ENCODE measurements at places on chromosomes 11 and 22.
A peak's percentile ranks its signal among the peaks of the same experiment; 100 is the strongest.

- DNase-seq = no peak
Measured at GRCh38 chr11:95461858-95462257, 230.9 kb upstream of the SESN3 start.

- DNase-seq = no peak
Measured at GRCh38 chr22:42704896-42705295, 15.8 kb downstream of the A4GALT start.

GRCh38 chr11:31247321-31247720 is 122.2 kb downstream of the DCDC1 start:
- DNase-seq = no peak

- peak; percentile 78 for DNase-seq
Measured at GRCh38 chr22:20550851-20551744, 43.7 kb downstream of the MED15 start.

- DNase-seq = no peak
Measured at GRCh38 chr11:1335264-1335810, 25.9 kb upstream of the TOLLIP start.

- DNase-seq = no peak
Measured at GRCh38 chr11:47164321-47164720, 12.4 kb downstream of the ARFGAP2 start.

GRCh38 chr11:103794262-103794661 is 242.2 kb upstream of the DDI1 start:
- DNase-seq = peak; percentile 81

DNA sequence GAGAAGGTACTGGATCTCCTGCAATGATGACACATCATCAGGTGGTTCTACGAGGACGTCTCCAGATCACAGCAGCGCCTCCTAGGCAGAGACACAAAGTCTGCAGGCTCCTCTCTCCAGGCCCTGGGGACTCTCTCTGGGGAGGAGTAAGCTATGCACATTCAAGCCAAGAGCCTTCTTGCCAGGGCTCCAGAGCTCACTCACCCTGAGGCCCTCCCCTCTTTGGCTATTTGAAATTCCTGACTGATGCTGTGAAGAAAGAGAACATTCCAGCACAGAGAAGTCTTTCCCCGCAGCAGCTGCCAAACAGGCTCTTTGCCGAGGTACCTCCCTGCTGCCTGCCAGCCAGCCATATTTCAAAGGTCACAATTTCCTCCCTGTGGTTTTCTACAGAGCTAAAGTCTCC is 204.9 kb downstream of the CSNK2A3 start:
- DNase-seq = peak; percentile 82

- no peak for DNase-seq
Measured at GRCh38 chr11:115982666-115983065, 478.5 kb upstream of the CADM1 start.

DNA sequence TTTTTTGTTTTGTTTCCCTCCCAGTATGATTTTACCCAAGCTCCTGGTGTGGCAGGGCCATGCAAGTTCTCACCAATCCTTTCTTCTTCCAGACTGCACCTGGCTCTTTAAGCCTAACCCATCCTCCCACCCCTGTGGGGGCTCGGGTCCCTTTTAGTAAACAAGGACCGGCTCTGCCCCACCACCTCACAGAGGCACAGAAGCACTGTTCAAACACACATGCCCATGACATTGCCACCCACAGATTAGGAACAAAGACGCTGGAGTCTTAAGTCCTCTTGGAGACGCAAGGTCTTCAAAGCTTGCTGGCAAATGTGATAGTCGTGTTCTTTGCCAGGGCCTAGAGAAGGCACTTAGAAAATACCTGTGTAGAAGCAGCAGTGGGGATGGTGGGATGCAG is 18.9 kb downstream of the UQCR10 start:
- no peak for DNase-seq

GRCh38 chr22:24076091-24076867 is 65.2 kb downstream of the CABIN1 start:
- DNase-seq = no peak

DNA sequence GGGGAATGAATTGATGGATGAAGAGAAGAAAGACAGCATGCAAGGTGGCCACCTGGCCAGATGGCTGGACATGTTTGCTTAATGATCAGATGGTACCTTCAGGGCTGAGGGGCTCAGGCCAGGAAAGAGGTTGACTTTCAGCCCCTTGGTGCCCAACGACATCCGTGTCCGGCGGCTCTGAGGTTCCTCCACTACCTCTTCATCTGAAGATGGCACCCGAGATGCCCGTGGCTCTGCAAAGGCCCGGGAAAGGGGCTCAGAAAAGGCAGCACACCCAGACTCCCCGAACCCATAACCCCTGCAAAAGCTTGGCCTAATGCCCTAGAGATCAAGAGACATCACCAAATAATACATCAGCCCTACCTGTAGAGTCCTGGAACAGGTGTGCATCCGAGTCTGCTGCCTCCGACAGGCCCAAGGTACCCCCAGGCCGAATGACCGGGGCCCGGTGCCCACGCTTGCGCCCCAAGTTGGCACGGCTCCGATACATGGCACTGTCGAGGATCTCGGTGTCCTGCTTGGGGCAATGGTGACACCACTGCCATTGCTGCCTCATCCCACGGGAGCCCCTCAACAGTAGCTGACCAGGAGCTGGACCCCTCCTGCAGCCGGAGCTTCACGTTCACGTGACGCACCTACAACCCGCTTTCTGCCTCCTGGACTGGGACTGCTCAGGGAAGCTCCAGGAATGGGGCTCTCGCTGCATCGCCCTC is 22.9 kb downstream of the TNKS1BP1 start:
- no peak for DNase-seq

GRCh38 chr11:35065566-35065965 is 73.4 kb upstream of the CD44 start:
- DNase-seq = no peak

GRCh38 chr11:84036664-84037194 is 750.6 kb upstream of the CCDC90B start:
- DNase-seq = no peak

GRCh38 chr22:37981282-37982011 is 2.9 kb downstream of the SOX10 start:
- DNase-seq = no peak

GRCh38 chr11:122597511-122597910 is 58.0 kb upstream of the UBASH3B start:
- DNase-seq = no peak

GRCh38 chr22:30356449-30357235 is at the start of the genes CCDC157 and SF3A1:
CCDC157 (plus strand) TSS chr22:30357007; CDS start chr22:30366001, 8,994 bp downstream.
SF3A1 (minus strand) TSS chr22:30356894; CDS start chr22:30356792, 102 bp downstream.
- peak; percentile 92 for DNase-seq

DNA sequence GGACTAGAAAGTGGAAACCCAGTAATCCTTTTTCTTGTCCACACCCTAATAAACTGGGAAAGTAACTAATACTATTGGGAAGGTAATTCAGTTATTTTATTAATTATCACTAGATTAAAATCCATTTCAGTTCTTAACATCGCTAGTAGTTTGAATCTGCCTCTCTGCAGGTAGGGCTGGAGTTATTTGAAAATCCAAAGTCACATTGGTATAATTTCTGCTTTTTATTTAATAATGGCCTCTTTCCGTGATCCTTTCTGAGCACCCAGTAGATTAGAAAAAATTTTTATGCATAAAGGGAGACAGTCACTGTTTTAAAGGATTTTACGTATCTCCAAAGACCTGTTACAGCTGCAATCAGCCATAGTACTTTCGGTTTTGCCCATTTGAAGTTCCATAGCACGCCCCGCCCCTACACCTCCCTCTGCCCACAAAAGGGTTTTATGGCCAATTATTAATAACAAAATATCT is 605 bp upstream of the COPB1 start:
- peak; percentile 61 for DNase-seq

DNA sequence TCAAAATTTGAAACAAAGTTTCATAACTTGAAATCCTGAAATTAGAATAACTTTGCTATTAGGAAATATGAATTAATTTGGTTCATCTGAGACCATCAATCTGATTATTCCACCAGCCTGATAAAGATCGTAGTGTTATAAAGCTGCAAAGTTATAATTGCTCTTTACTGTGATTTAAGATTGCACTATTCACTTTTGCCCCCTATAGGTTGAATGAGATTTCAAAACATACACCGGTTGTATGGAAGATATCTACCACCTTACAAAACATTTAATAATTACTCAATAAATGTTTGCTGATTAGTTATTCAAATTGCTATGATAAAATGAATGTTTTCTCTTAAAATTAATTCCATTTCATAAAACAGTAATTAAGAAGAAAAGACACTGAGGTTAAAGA is 26.1 kb downstream of the APIP start:
- DNase-seq = peak; percentile 17

DNA sequence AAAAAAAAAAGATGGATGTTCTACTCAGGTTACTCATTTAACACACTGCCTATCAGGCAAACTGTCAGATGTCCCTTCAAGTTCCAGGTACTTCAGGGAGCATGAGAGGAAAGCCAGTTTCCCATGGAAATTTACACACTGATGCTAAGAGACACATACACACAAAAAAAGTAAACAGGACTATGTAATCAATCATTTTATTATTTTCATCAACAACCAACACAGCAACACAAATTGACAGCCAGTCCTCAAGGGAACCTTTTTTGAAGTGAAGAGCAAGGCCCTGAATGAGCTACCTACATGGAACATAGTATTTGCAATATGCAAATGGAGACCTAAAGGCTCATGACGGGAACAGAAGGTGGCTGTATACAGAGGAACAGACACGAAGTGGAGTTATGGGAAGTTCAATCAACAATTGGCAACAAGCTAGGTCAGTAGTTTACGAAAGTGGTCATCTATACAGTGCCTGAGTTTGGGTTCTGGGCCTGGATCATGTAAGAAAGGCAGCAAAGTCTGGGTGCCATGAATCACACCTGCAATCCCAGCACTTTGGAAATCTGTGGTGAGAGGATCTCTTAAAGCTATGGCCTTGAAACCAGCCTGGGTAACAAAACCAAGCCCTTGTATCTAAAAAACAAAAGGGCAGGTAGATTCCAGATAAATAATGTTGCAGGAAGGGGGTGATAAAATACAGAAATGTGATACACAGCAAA is 12.6 kb upstream of the WDR74 start:
- DNase-seq = no peak

DNA sequence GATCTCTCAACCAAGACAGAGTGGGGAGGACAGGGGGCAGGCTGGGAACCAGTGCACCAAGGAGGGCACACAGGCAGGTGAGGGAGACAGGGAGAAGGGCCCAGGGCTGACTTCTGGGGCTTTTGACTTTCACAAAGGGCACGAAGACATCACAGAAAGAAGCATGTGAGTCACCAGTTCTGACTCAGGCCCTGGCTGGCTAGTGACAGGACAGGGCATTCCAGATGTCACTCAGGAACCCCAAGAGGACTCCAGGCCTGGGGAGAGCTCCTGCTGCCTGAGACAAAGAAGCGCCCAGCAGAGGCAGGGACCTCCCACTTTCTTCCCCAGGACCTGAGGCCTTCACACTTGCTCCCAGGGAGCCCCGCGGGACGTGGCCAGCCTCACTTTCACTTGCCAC is 497.2 kb downstream of the BUD13 start:
- no peak for DNase-seq

- DNase-seq = peak; percentile 10
Measured at GRCh38 chr11:41201156-41201555, 258.3 kb downstream of the LRRC4C start.

- DNase-seq = no peak
Measured at GRCh38 chr22:21894799-21895198, 27.4 kb upstream of the MAPK1 start.

DNA sequence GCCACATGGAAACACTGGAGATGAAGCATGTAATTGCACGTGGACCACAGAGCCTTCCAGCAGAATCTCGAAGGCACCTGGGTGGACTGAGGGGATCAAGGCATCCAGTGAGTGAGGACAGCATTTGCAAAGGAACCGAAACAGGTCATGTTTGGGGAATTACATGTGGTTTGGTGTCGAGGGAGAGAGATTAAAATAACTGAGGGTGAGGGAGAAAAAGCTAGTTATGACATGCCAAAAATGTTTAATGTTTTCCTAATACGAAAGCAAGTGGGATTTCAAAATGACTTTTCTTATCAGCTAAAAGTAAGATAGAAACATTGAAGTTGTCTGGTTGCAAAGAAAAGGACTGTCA is 157.1 kb downstream of the BLID start:
- DNase-seq = no peak

GRCh38 chr22:20566420-20567260 is 59.2 kb downstream of the MED15 start:
- peak; percentile 64 for DNase-seq

GRCh38 chr11:66767666-66768065 is 38.6 kb upstream of the SPTBN2 start:
- DNase-seq = no peak

DNA sequence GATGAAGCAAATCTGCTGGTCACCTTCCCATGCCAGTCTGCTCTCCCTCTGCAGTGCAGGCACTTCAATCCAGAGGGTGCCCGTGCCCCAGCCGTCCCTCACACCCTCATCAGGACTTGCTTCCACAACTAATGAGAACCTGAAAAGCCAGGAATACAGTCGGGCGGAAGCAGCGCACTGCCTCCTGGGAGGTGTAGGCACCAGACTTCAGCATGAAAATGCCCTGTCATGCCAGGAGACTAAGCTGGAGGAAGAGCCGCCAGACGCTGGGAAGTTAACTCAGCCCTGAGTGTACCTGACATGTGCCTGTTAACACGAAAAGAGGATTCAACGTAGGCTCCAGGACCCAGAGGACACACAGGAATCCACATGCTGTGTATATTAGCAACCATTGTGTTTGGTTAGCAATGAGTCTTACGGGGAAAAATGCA is 40.1 kb upstream of the FLI1 start:
- peak; percentile 56 for DNase-seq

DNA sequence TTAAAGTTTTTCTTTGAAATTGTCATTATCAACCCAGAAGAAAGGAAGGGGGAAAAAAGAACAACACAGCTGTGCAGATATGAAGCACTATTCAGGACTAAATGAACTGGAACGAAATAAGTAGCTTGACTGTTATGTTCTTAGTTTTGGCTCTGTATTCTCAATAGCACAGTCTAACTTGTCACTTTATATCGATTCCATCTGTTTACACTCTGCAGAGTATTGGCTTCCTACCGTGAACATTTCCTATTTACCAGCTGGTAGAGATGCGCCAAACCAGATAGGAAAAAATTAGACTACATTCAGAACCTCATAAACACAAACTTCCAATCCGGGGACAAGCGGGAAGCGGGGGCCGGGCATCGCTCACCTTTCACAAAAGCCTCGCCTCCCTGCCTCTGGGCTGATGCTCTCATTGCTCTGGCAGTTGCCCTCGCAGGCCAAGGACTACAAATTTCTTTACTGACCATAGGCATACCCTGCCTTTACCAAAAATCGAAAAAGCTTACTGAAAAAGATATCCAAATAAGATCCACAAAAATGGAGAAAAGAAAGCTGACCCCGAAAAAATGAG is 66.2 kb downstream of the EFCAB6 start:
- DNase-seq = no peak

- peak; percentile 68 for DNase-seq
Measured at GRCh38 chr11:33703788-33704187, 3.2 kb upstream of the C11orf91 start.

- no peak for DNase-seq
Measured at GRCh38 chr11:9357041-9357440, 27.4 kb upstream of the IPO7 start.
